ENCODE measurements at places on chromosomes 12 and 14.

DNA sequence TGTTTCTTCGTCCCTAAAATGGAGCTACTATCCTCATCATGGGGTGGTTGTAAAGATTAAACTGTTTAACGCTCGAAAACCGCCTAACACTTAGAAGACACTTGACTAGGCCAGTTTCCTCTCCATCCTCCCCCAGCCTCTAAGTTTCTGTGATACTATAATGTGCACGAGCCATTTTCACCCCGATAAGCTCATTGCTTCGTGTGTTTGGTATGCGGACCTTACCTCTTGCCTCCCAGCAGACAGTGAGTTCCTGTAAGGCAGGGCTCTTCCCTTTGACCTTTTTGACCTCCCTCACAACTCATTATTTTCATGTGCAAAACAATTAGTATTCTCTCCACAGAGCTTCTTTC lies 499 bp upstream of the GXYLT1 start:
- peak; percentile 4 for ATAC-seq

DNA sequence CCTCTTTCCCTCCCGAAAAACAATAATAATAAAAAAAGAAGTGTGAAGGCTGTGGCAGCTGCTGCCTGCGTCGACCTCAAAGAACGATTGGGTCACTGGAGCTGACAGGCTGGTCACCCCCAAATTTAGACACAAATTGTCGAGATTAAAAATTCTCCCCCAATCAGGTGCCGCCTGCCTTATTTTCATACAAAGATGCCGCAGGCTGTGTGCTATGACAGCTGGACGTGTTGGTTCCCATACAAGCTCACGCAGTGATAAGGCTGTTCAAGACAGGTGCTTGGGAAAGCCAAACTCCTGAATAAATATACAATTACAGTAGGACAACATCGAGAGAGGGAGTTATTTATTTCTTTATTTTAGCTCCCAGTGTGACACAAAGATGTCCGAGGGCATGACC lies 1041.8 kb downstream of the VRK1 start:
- no peak for ATAC-seq

GRCh38 chr12:84413656-84414055 lies 498.9 kb downstream of the SLC6A15 start:
- peak; percentile 51 for ATAC-seq

DNA sequence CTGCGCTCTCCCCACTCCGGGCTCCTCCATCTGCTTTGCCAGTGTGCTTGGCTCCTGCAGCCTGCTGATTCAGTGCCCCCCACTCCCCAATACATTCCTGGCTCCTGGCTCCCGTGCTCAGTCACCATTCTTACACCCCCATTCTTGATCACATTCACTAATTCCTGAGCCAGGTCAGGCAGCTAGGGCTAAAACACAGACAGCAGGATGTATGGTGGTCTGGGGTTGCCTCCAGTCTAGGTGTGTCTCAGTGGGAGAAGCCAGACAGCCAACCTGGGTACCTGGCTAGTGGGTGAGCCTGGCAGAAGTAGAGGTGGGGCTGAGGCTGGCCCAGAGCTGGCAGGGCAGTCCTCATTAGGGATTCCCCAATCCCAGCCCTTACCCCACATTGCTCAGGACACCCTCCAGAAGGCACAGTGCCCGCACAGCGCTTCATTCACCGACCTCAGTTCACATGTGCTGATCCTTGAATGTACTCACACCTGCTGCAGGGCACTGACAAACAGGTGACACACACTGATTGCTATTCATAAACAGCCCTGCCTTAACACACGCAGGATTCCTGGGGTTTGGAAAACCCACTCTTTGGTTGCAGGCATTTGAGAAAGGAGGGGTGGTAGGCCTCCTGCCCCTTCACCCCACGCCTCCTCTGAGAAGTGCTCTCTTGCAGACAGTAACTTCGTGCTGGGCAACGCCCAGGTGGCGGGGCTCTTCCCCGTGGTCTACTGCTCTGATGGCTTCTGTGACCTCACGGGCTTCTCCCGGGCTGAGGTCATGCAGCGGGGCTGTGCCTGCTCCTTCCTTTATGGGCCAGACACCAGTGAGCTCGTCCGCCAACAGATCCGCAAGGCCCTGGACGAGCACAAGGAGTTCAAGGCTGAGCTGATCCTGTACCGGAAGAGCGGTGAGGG lies 1.7 kb downstream of the KCNH3 start:
- ATAC-seq, result no peak

- no peak for ATAC-seq
Observed at GRCh38 chr14:31137214-31137889, 70.2 kb downstream of the HECTD1 start.

DNA sequence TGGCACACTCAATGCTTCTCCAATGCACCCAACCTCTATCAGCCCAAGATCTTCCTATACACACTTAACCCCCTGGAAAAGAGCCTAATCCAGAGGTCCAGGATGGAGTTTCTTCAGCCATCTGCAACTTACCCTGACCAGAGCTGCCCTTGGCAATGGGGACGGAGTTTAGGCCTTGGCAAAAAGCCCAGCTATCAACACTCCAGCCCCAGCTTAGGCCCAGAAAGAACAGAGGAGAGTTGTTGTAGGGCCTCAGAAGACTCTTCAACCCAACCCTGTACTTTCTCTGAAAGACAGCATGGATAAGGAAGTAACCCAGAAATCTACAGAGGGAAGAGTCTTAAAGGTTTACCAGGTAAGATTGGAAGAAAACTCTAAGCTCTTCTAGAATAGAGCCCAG lies 219.3 kb upstream of the PELI2 start:
- no peak for ATAC-seq

GRCh38 chr12:11397366-11397765 lies 2.0 kb upstream of the PRB2 start:
- no peak for ATAC-seq

- no peak for ATAC-seq
Observed at GRCh38 chr14:62001963-62002362, 239.7 kb downstream of the SNAPC1 start.

DNA sequence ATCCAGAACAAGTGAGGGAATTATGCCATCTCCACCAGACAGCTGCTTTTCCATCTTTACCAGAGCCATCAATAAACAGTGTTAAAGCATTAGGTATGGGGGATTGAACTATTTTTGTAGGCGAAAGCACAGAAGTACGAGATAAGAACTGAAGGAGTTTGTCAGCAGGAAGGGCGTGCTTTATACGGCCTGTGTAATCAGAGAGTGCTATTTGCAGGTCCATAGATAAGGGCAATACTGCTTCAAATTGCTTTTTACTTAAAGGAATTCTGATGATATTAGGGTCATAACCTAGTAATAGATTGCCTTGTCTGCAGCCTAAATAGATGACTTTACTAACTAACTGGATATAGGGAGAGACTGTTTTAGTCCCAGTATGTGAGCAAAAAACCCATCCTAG lies 20.3 kb upstream of the CLEC4E start:
- ATAC-seq, result no peak

DNA sequence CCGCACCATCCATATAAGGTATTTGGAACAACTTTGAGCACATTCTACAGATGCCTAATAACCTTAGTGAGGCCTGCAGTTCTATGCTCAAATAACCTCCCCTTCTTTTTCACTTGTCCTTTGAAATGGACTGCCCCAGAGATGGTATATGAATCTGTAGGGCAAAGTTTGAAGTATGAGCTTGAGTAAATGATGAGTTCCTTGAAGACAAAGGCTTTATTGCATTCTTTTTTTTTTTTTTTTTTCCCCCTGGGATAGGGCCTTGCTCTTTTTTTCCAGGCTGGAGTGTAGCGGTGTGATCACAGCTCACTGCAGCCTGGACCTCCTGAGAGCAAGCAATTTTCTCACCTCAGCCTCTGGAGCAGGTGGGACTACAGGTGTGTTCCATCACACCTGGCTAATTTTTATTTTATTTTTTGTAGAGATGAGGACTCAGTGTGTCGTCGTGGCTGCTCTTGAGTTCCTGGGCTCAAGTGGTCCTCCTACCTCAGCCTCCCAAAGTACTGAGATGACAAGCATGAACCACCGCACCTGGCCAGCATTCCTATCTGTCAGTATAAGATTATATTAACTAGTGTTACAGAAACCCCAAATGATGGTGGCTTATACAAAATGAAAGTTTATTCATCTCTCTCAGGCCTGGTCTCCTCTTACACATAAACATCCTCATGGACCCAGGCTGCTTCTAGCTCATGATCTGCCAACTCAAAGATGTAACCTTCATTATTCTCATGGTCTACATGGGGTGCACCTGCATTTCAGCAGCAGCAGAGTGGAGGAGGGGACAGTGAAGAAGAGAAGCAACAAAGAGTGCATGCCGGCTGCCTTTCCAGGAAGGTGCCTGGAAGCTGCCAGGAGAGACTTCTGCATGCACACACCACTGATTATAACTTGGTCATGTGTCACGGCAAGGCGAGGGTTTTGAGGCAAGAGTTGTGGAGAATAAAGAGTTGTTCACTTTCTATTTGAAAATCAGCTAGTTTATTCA lies 101.4 kb downstream of the DUSP16 start:
- no peak for ATAC-seq

DNA sequence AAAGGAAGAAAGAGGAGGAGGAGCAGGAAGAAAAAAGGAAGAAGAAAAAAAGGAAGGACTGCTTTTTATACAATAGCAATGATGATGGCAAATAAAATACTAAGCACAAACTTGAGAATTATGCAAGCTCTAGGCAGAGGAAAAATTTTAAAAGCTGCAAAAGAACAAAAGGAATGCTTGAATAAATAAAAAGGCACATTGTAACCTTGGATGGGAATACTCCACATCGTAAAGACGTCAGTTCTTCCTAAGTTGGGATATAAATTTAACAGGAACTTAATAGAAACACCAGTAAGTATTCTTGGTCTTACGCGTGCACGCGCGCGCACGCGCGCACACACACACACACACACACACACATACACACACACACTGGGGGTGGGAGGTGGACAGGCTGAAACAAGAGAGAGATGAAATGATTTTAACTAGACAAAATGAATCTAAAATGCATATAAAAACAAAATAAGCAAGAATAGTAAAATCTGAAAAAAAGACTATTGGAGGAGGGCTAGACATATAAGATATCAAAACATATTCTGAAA lies 43.0 kb downstream of the SERPINA3 start:
- ATAC-seq, result no peak

- no peak for ATAC-seq
Observed at GRCh38 chr14:101183376-101184103, 280.0 kb upstream of the RTL1 start.

DNA sequence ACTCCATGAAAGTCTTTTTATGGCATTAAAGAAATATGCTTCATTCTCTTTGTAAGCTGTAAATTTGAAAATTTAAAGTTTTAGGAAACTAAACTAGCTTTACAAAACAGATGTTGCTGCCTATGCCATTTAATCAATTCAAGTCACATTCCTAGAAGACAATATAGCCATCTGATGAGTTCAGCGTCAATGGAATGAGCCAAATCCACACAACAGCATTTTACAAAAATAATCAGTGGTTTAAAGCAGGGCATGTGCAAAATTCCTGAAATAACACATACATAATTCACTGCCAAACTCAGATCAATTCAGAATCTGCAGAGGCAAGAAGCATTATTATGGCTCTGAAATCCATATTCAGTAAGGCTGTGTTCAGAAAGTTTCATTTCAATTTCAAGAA lies 75.6 kb downstream of the MED13L start:
- peak; percentile 39 for ATAC-seq

DNA sequence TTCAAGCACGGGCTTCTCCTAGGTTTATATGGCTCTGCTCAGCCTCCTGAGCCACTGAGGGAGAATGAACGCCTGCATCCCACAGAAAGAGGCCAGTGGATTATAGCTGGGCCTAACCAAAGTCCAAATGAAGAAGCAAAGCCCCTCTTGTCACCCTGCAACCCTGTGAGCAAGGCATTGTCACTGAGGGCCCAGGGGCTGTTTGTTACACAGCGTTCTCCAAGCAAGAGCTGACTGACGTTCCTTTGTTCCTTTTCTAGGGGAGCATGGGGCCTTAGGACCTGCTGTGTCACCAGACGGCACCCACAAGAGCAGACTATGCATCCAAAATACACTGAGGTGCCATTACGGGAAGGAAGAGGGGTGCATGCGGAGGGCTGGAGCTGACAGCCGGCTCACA lies 4.3 kb upstream of the FBRSL1 start:
- ATAC-seq, result no peak

DNA sequence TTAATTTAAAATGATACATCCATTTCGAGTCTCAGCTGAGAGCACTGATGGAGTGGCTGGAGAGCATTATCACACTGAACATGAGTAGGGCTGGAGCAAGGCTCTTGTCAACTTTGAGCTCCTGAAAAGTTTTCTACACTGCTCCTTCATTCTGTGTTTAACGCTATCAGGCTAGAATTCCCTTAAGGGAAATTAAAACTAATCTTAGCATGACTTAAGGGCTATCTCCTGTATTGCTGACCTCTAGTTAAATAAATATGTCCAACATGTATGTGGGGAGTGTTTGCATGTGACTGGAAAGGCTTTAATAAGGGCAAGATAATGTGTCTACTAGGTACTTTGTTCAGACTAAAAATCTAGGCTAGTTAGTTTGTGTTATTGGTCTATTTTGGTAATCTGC lies 116.7 kb upstream of the CAND1 start:
- no peak for ATAC-seq

- ATAC-seq, result peak; percentile 79
Observed at GRCh38 chr12:111942557-111942956, 70.4 kb downstream of the TMEM116 start.

GRCh38 chr14:97428808-97429440 lies 631.7 kb downstream of the VRK1 start:
- ATAC-seq, result no peak

GRCh38 chr12:116892349-116893140 lies 11.3 kb upstream of the HRK start:
- ATAC-seq, result peak; percentile 40

DNA sequence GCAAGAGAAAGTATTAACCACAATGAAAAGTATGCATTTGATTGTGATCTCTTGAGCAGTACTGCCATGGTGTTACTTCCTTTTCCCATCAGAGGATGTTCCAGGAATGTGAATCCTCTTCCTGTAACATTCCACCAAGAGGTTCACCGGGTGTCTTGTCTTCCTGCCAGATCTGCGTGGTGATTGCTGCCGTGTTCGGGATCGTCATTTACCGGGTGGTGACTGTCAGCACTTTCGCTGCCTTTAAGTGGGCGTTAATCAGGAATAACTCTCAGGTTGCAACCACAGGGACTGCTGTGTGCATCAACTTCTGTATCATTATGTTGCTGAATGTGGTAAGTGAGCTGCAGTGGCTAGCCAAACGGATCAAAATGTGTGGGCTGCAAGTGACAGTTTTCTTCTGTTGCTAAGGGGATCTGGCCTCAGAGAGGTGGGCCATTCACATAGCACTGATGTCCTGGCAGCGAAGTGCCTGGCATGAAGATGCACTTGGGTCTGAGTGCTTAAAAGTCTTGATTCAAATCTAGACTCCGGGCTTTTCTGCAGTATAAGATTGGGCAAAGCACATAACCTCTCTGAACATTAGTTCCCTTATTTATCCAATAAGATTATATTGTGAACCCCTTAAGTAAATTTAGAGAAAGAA lies 123.4 kb downstream of the SLC5A8 start:
- ATAC-seq, result peak; percentile 68

GRCh38 chr14:36925094-36925493 lies 247.3 kb downstream of the SLC25A21 start:
- ATAC-seq, result no peak

DNA sequence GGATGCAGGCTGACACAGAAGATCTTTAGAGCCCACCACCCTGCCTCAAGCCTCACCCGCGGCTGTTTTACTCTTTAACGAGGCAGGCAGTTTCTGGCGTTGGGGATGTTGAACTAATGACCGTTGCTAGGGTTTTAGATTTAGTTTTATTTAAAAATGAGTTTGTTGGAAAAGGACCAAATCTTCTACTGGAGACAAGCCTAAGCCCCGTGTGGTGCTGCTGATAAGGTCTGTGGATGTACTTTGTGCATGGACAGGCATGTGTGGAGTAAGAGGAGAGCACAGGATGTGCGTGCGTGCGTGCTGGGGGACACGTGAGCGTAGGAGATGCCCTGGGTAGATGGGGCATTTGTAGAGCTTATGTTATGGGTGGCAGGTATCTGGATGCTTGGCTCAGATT lies 5.7 kb downstream of the NTF3 start:
- no peak for ATAC-seq
